Eye (tissue), 1 donor: ENCODE measurements at places on chromosomes 2 and 18.

DNA sequence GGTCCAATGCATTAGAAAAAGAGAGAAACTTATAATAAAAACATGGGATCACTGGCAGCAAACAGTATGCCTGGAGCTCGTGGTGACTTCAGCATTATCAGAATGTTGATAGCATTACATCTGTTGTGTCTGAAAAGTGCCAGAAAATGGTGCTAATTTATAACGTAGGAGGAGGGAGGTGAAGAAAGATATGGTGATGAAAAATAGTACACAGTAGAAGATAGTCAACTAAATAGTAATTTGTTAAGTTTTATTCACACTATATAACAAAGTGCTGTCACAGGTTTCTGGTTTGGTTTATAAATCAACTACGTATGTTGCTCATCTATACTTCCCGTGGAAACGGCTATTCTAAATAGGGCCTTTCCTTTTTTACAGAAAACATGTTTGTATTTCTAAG lies 117.4 kb downstream of the LRRTM1 start:
- DNase-seq = no peak

DNA sequence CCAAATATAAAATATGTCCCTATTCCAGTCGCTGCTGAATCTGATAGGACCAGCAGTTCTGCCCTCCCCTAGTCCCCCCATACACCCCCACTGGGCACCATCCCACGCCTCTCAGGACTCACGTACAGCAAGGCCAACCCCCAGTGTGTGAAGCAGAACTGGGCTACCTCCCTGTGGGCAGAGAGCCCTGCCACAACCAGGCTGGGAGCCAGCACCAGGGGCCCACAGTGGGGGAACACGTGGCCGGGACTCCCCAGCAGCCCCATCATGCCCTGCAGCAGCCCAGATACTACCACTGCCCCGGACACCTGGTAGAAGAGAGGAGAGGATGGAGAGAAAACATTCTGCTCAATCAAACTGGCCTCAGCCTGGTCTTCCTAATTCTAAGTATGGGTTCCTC lies 1.3 kb downstream of the SLC23A3 start:
- no peak for DNase-seq

DNA sequence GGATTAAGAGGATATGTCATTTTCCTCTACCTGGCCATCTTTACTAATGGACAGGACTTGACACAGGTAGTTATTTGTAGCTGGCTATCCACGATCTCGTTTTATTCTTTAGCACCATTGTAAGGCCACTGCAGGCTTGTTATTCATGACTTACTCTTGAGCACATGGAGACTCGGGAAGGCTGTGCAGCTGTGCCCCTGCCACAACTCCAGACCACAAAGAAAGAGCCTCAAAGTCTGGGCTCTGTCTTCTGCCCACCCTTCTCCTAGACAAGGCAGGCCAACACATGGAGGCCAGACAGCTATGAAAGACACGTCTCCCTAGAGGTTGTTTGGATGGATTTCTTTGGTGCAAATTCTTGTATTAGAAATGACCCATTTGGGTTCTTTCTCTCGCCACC lies 133.8 kb downstream of the NAPG start:
- DNase-seq = peak; percentile 40

GRCh38 chr18:44130376-44130942 lies 550.2 kb upstream of the SETBP1 start:
- DNase-seq = peak; percentile 75

DNA sequence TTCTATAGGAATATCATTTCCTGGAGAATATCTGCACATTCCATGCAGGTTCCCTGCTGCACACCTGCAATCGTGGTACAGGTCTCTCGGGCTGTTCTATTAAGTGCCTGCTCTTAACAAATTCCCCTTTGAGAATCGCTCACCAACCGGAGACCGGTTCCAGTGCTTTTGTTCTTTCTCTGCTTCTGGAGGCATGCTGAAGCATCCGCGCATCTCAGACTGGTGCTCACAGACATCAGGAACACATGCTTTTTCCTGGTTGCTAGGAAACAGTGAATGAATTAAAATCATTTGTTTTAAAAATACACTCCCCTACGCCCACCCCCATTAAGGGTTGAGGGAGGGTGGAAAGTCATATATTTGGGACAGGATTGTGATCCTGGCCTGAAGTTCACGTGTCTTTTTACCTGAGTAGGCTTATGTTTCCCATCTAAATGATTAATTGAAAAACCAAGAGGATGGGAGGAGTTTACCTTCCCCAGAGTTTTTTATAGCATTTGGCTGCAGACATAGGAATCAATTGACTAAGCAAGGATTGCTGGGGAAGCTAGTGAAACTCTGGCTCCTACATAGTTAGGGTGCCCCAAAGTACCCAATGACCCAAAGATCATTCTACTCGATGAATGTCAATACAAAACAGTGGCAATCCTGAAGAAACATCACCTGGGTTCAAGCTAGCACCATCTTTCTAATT lies at the start of gene C2orf80:
Gene C2orf80, minus strand, starts transcription at position 221 of the 694 bp plus-strand sequence. CDS start 3,044 bp downstream, outside the sequence.
- peak; percentile 60 for DNase-seq

DNA sequence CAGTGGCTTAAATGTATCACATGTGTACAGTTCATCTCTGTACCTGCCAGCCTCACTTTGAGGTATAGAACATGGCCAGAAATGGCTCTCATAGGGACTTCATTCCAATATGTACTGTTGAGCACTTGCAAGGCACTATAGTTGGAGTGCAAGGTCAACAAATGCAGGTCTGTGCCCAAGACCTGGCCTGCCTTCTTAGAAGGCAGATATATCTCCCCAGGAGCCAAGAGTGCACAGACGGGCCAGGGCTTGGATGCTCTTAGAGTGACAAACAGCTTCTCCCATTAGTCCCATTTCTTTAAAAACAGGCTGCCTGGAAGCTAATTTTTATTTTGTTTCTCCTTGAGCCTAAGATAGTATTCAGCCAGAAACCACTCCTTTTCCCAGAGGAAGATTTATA lies 7.3 kb downstream of the TEX261 start:
- DNase-seq = no peak

- peak; percentile 74 for DNase-seq
These were observed 1.1 kb downstream of the HPCAL1 start for GRCh38 chr2:10303694-10304378.
